SJSA1 (cell line): ENCODE measurements at places on chromosomes 1 and 21. TPM values are rescaled to one million over a fixed set of nuclear protein-coding genes. Genes with fewer than 3 reads are reported as not detected.
A peak's percentile ranks its signal among the peaks of the same experiment; 100 is the strongest.

The GBP6 gene
- not detected in 2 replicates for total RNA-seq

- DNase-seq, result no peak
These were observed 83.3 kb downstream of the ARHGEF10L start for GRCh38 chr1:17622823-17623222.

- DNase-seq, result no peak
These were observed 14.3 kb downstream of the ATP2B4 start for GRCh38 chr1:203640723-203641502.

- no peak for DNase-seq
These were observed 4.3 kb downstream of the OR2C3 start for GRCh38 chr1:247531937-247532336.

The RNU1-2 gene
- total RNA-seq, result under 0.01 and 294 TPM in 2 replicates

GRCh38 chr1:36890776-36891175 is 143.5 kb downstream of the GRIK3 start:
- DNase-seq, result peak; percentile 32

The GJC2 gene
- total RNA-seq, result 2.0 and 2.3 TPM in 2 replicates

GRCh38 chr1:203308328-203308922 is 3.1 kb downstream of the BTG2 start:
- no peak for DNase-seq

- no peak for DNase-seq
These were observed 147.4 kb downstream of the TENT5C start for GRCh38 chr1:117753232-117753631.

The C1orf141 gene
- total RNA-seq, result not detected in 2 replicates

GRCh38 chr1:29372108-29372507 is 135.8 kb downstream of the PTPRU start:
- DNase-seq, result no peak
